ENCODE measurements at places on chromosomes 7 and 10.

DNA sequence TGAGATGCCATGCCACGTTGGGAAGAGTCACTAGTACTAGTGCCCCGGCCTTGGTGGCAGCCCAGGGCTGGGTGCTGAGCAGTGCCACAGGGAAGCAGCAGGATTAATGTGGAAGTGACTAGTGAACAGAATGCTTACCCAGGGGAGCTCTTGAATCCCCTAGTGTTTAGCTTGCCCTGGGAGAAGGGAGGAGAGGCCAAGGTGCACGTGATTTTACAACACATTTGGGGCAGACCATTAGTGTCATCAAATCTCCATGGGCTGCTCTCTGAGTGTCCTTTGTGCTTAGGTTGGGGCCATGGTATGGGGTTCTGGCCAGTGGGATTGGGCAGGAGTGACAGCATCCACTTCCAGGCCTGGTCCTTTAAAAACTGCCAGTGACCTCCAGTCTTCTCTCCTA lies 37.5 kb downstream of the ARHGAP22 start:
- no peak for DNase-seq

DNA sequence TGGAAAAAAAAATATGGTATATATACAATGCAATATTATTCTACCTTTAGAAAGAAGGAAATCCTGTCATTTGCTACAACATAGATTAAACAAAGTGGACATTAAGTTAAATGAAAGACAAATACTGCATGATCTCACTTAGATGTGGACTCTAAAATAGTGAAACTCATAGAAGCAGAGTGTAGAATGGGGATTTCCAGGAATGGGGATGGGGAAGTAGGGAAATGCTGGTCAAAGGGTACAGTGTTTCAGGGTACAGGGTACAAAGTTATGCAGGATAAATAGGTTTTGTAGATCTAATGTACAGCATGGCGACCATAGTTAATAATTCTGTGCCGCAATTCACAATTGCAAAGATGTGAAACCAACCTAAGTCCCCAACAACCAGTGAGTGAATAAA lies 385.5 kb downstream of the SFMBT2 start:
- no peak for DNase-seq

- DNase-seq = no peak
Observed at GRCh38 chr7:83633516-83633915, 15.4 kb downstream of the SEMA3E start.

DNA sequence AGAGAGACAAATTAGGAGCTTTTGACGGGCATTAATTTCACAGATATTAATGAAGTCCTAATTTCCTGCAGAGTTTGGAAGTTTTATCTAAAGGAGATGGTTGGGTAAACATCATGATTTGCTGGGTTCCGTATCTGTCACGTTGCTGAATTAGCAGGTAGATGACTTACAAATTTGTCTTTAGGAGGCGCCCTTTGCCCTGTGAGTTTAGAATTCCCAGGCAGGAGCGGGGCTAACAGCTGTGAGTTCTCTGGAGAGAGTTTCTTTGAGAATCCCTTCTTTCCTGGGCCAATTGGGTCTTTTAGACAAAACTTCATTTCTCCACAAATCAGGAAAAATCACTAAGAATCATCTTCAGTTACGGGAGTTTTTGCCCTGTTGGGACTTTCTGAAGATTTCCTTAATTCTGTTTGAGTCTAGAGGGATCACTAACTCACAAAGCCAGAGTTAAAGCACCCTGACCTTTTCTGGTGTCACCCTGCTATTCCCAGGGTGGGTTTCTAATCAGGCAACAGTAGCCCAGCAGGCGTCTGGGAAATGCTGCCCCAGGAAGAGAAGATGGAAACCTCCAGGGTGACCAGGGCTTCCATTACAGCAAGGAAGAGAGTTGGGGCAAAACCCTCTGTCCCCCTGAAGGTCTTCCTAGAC lies 63.7 kb downstream of the PRKCQ start:
- no peak for DNase-seq

- no peak for DNase-seq
Observed at GRCh38 chr10:7405637-7406036, 5.2 kb downstream of the SFMBT2 start.

- DNase-seq = no peak
Observed at GRCh38 chr7:77426521-77427051, 10.4 kb upstream of the GSAP start.

GRCh38 chr7:140275069-140275965 lies 98.5 kb upstream of the KDM7A start:
- DNase-seq = no peak

GRCh38 chr10:116912162-116912561 lies 62.9 kb downstream of the ENO4 start:
- DNase-seq = no peak

DNA sequence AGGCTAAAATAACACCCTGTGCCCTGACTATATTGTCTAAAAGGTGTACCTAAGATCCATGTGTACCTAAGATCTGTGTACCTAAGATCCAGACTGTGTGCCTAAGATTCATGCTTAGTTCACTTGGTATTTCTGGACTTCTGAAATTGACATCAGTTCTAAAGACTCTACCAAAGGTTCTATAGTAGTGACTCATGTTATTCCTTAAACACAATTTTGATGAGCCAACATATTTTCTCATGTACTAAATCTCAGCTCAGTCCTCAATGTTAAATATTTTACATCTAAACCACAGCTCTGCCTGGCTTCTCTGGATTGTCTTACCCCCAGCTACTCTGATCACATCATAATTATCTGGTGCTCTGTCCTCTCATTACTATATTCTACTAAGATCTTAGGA lies 802.3 kb upstream of the SORCS1 start:
- no peak for DNase-seq

DNA sequence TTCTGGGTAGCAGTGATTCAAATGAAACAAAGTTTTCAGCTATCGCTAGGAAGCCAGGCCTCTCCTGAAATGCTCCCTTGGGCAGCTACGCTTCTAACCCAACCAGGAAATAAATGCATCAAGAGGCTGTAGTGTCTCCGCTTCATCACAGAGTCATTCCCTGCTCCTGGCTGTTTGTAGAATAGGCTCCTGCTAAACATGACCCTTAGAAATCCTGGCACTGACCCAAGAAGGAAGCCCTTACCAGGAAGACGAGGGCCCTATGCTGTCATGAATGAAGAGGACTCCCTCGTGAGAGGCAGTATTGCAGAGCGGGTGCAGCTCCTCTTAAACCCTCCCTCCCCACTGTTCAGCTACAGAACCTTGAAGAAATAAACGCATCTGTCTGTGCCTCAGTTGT lies 48.3 kb downstream of the NOD1 start:
- no peak for DNase-seq

GRCh38 chr7:9149499-9150082 lies 716.2 kb downstream of the NXPH1 start:
- no peak for DNase-seq

DNA sequence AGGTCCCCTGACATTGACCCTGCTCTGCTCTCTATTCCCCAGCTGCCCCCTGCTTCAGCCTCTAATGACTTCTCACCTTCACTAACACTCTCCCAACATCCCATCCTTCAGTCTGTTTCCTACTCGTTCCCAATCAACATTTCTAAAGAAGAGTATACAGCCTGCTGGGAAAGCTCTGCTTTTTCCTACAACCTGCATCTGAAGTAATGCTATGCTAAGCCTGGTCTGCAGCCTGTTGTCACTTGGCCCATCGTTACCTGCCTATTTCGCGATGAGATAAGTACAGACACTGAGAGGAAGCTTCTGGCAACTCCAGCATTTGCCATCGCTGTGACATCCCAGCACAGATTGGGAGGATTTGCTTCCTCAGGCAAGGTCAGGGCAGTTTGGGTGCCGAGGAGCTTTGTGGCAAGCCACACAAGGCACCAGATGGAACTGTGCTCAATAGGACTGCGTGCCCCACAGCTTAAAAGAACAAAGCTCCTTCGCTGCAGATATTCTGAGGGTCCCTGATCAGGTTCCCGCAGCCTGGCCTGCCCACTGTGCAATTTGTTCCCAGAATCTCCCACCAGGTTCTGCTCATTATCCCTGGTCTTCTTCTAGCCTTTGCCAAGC lies 51.4 kb downstream of the PKD1L1 start:
- DNase-seq = no peak

DNA sequence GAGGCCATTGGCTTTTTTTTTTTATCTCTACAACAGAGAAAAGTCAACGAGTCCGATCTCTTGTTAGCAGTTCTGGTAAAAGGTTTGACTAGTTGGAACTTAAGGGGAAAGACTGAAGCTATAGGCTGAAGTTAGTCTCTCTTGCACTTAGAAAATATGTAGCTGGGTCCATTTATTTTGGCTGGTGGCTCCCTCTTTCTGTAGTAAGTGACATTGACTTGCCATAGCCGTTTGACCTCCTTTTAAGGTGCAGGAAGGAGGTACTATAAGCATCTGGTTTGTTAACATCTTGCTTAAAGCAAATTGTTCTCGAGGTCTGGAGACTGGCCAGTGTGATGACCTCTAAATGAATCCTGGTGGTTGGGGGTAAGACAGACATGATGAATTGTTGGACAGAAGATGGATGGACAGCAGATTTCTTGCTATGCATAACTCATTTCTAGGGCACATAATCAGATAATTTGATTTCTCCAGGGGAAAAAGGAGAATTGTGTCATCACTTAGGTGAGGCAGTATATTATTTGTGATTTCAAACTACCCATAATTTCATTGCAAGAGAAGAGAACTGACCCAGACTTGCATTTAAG lies 356.3 kb upstream of the GALNT17 start:
- peak; percentile 28 for DNase-seq

- DNase-seq = no peak
Observed at GRCh38 chr7:127348247-127348631, 44.3 kb downstream of the ZNF800 start.

GRCh38 chr10:77355844-77356243 lies 281.8 kb downstream of the KCNMA1 start:
- no peak for DNase-seq

All from SW480 (cell line).